ENCODE measurements at places on chromosomes 1 and 21.

DNA sequence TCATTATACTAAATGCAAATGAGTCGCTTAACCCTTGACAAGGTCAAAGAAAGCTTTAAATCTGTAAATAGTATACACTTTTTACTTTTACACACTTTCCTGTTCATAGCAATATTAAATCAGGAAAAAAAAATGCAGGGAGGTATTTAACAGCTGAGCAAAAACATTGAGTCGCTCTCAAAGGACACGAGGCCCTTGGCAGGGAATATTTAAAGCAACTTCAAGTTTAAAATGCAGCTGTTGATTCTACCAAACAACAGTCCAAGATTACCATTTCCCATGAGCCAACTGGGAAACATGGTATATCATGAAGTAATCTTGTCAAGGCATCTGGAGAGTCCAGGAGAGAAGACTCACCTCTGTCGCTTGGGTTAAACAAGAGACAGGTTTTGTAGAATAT is 62.7 kb downstream of the CAPN2 start:
- no peak for DNase-seq

GRCh38 chr1:1236945-1237873 is 5.2 kb downstream of the B3GALT6 start:
- no peak for DNase-seq

GRCh38 chr1:54364582-54364981 is 41.6 kb downstream of the SSBP3 start:
- DNase-seq = no peak

DNA sequence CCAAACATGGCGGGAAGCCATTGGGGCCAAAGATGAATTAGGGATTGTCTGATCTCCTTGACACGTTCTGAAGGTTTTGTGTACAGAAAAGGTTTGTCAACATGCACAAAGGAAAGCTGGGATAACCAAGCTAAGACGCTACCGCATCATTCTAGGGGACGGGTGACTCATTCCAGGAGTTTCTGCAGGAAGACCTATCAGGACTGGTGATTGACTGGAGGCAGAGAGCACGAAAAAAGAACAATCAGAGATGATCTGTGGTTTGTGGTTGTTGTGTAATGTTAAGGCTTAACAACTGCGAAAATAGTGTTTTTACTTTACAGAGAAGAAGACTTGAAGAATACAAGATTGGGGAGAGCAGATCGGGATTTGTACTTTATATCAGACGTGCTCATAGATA is 22.2 kb upstream of the ERG start:
- DNase-seq = no peak

DNA sequence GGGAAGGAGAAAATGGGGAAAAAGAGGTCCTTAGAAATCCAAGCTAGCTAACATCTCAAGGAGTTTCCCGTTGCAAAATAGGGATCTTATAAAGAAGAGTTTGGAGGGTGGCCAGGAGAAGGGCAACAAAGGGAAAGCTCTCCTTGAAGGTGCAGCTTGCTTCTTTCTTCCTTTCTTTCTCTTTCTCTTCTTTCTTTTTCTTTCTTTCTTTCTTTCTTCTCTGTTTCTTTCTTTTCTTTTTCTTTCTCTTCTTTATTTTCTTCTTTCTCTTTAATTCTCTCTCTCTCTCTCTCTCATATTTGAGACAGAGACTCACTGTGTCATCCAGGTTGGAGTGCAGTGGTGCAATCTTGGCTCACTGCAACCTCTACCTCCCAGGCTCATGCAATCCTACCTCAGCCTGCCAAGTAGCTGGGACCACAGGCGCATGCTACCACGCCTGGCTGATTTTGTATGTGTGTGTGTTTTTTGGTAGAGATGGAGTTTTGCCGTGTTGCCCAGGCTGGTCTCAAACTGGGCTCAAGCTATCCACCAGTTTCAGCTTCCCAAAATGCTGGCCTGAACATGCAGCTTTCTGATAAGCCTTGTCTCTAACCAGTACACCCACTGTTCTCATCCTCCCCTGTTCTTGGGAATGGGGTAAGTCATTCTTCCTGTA is 44.4 kb downstream of the RNF11 start:
- no peak for DNase-seq

GRCh38 chr1:160164121-160164520 is 12.7 kb downstream of the ATP1A4 start:
- DNase-seq = no peak

DNA sequence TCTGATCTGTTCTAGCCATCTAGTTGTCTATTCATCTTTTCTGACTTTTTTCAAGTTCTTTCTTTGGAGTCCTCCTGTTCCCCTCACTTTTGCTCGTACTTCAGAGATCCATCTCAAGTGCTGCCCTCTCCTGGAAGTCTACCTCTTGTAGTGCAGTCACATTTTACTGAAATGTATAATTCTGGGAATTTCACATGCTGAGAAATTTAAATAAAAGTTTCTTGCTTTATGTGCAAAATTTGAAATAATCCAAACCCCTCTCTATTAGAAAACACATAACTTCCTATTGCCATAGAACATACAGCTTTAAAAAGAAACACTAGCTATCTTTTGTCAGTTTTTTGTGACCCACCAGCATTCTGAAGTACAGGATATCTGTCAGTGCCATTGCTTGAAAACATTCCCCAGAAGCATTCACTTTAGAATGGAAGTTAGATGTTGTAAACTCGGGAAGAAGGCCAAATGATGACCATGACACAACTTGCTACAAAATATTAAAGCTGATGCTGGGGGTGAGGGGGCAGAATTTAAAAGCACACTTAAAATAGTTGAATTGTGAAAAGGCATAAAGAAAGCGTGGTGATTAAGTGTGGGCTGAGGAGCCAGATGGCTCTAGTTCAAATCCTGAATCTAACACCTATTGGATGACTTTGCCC is 22.0 kb downstream of the RLF start:
- no peak for DNase-seq

DNA sequence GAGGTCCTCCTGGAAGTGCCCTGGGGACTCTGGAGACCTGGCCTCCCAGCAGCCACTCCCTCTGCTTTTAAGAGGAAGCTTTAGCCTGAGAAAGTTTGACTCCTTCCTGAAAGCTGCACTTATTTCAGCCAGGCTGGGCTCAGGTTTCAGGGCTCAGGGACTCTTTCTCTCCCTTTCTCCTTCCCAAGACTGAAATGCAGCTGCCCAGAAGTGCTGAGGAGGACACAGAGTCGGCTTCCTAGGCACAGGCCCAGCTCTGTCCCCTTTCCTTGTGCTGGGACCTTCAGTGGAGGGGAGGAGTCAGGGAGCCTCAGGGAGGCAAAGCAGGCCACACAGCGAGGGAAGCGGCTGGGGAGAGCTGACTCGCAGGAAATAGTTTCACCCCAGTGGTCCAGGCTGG is 137.3 kb downstream of the NAV1 start:
- no peak for DNase-seq

DNA sequence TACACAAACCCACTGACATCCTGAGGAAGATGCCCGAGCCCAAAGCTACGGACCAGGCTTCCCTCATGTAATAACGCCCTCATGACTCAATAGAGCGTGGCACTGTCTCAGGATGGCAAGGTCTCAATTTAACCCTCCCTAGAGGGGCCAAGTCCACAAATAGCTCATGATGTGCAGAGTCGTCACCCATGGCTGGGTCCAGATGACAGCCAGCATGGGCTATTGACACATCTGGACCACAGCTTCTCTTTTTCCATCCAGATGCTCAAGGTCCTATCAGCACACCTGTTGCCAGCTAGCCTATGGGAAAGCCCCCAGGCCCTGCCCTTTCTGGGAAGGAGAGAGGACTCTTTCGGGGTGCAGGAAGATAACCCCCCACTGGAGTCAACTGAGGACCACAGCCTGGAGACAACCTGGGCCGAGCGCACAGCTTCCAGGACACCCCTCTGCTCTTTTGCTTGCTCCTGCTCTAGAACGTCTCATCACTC is 2.8 kb downstream of the LAPTM5 start:
- DNase-seq = no peak

- no peak for DNase-seq
Measured at GRCh38 chr1:185581961-185582725, 152.0 kb upstream of the HMCN1 start.
